ENCODE measurements at places on chromosomes 2 and 18. TPM values are rescaled to one million over a fixed set of nuclear protein-coding genes. Genes with fewer than 3 reads are reported as not detected.

TFPI gene
- total RNA-seq: 88.5 TPM

INPP5D gene
- total RNA-seq: 40.4 TPM

TM4SF20 gene
- not detected for total RNA-seq

HNMT gene
- 63.9 TPM for total RNA-seq

GULP1 gene
- total RNA-seq: 85.8 TPM

DNA sequence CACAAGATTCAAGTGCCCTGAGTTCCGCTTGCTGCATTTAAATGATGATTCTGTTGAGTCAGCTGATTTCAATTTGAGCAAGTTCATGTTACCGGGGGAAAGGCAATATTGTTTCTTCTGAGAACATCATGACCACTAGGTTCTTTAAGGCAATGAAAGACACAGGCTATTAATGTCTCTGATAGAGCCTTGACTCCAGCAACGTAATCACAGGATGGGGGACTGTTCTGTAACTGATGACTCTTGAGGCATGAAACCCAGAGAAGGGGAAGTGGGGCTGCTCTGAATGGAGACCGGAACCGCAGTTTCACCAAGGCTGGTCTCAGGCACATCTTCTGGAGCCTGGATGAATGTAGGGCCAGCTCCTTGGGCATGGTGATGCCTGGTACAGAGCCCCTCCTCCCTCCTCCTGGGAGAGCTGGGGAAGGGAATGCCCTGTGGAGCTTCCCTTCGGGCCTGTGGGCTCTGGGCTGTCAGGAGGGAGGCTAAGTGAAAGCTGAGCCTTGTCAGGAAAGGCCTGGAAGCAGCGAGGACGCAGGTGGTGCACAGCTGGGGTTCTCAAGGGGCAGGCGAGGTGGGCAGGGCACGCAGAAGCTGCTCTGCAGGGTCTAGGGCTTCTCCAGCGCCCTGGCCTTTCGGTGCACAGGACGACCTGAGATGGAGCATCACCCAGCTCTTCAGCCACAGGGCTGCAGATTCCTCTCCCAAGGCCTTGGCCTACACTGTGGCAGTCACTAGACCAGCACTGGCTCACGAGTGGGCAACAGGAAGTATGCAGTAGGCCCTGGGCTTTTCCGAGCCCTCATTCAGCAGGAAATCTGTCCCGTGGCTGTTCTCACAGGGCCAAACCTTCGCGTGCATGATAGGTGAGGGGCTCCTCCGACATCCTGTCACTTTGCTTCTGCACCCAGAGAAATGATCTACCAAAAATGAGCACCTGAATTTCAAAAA lies 36.6 kb upstream of the PRLH start:
- no peak for DNase-seq
